ENCODE measurements at places on chromosomes 13 and 19.

- H3K4me3 ChIP-seq = no peak overlapping the region
- no peak overlapping the region for H3K27ac ChIP-seq
- DNase-seq = no peak
These were observed 20.2 kb downstream of the HIPK4 start for GRCh38 chr19:40369797-40370196.

- H3K27me3 ChIP-seq = no peaks in the 10 kb centered on the region
- DNase-seq = no peak
- no peak overlapping the region for H3K27ac ChIP-seq
- no peak overlapping the region for H3K4me3 ChIP-seq
These were observed 9.4 kb upstream of the KBTBD7 start for GRCh38 chr13:41203810-41204209.

DNA sequence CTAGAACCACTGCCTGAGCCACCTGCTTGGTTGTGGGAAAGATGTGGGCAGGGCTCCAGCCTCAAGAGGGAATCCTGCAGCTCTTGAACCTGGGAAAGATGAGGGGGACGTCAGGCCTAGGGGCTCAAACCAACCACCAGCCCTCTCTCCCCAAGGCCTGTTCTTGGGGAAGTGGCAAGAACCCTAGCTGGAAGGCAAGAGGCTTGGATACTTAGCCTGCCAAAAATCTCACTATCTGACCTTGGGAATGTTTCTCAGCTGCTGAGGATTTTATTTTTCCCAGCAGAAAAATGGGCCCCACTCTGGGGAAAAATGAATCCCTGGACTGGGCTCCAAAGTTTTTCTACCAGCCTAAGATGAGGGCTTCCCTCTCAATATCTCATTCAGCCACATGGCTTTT is 4.6 kb downstream of the USHBP1 start:
- H3K27me3 ChIP-seq = no peaks in the 10 kb centered on the region
- no peak overlapping the region for H3K4me3 ChIP-seq
- no peak for DNase-seq
- no peak overlapping the region for H3K27ac ChIP-seq
- no peaks in the 10 kb centered on the region for H3K36me3 ChIP-seq
- no peaks in the 10 kb centered on the region for H3K4me1 ChIP-seq

- peaks cover 54% of the 10 kb centered on the region for H3K36me3 ChIP-seq
- H3K27ac ChIP-seq = no peak overlapping the region
- H3K4me3 ChIP-seq = no peak overlapping the region
- DNase-seq = no peak
- no peaks in the 10 kb centered on the region for H3K27me3 ChIP-seq
These were observed 15.6 kb downstream of the LSM4 start for GRCh38 chr19:18307271-18307681.

GRCh38 chr19:42594617-42595489 is at the start of gene CEACAM8:
Gene CEACAM8 (minus strand): TSS chr19:42594924. CDS start chr19:42594828, 96 bp downstream.
- no peaks in the 10 kb centered on the region for H3K4me1 ChIP-seq
- no peak within 1 kb of the TSS for H3K4me3 ChIP-seq
- H3K27me3 ChIP-seq = no peaks in the 10 kb centered on the region
- H3K27ac ChIP-seq = no peak within 1 kb of the TSS
- no peaks in the 10 kb centered on the region for H3K36me3 ChIP-seq
- no peak for DNase-seq

DNA sequence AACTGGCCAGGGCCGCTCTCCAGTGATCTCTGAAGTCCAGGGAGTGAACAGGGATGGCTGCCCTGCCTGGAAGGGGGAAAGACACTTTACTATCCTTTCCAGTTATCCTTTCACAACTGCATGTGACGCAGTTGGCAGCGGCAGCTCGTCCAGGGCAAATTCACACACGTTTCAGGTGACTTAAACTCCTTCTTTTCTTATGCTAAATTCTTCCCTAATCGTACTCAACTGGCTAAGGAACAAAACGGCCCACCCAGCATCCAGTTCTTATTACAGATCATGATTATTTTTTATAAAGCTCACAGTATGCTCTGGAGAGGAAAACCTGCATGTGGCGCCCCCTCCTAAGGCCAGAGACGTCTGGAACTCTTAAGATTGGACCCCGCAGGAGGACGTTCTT is 767.1 kb downstream of the UQCRFS1 start:
- no peak overlapping the region for H3K4me3 ChIP-seq
- no peak overlapping the region for H3K27ac ChIP-seq
- no peaks in the 10 kb centered on the region for H3K27me3 ChIP-seq
- H3K4me1 ChIP-seq = no peaks in the 10 kb centered on the region
- DNase-seq = no peak
- H3K36me3 ChIP-seq = no peaks in the 10 kb centered on the region

Data from stomach (tissue), 19 donors.